ENCODE measurements at places on chromosomes 4 and X.

DNA sequence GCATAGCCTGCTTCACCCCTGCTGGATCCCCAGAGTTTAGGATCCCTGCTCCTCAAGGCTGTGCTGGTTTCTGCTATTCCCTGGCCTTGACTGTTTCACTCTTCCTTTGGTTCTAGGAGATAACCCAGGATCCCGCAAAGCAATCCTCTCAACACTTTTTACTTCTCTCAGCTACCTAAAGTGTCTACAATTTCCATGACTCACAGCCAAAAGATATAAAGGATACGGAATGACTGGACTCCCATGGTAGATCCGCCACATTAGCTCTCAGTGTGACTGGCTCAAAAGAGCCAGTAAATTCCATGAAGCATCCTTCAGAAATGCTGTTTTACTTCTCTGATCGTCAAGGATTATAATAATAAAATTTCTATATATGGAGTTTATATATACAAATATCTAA lies 66.3 kb upstream of the TMEM164 start:
- DNase-seq, result no peak

DNA sequence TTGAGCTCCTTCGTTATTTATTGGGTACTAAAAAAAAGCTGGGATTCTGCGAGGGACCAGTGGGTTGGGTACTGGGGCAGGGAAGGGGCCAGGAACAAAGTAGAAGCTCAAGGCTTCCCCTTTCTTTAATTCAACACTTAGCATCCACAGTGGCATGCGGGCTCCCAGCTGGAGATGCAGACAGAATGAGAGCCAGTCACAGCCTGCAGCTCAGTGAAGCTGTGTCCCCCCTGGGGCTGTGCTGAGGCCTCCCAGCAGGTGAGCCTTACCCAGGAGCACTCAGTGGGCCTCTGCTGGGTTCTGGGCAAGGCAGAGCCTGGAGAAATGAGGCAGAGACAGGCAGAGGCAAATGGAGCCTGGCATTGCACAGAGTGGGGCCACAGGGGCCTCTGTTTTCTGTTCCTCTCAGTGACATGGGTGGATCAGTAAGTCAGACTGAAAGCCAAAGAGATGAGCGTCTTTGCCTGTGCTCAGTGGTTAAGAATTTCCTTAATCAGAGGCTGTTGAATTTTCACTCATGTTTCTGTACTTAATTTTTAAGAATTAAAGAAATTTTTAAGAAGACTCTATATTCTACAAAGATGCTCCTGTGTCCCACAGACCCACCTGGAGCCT lies 181.4 kb upstream of the RBPJ start:
- no peak for DNase-seq

- no peak for DNase-seq
Measured at GRCh38 chr4:100128338-100128737, 61.9 kb downstream of the DDIT4L start.

GRCh38 chr4:73764513-73764912 lies 24.1 kb downstream of the CXCL8 start:
- no peak for DNase-seq

- DNase-seq, result no peak
Measured at GRCh38 chrX:68912113-68912512, 83.3 kb downstream of the EFNB1 start.

DNA sequence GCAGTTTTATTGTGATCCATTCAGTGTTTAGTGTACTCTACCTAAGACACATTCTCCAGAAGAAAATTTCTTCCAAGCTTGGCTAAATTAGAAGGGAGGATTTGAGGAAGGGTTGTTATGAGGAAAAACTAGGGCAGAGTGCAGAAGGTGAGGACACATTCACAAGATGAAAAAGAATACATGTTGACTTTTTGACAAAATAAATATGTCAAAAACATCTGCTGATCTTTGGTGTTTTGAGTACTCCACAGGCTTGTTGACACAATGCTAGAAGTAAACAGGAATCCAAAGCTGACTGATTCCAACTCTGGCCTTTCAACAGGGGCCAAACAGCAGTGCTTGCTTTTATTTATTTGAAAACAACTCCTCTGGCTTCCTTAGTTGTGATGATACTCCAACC lies 125.8 kb upstream of the SLC7A11 start:
- no peak for DNase-seq

GRCh38 chr4:174490451-174490961 lies 31.8 kb downstream of the HPGD start:
- peak; percentile 58 for DNase-seq

DNA sequence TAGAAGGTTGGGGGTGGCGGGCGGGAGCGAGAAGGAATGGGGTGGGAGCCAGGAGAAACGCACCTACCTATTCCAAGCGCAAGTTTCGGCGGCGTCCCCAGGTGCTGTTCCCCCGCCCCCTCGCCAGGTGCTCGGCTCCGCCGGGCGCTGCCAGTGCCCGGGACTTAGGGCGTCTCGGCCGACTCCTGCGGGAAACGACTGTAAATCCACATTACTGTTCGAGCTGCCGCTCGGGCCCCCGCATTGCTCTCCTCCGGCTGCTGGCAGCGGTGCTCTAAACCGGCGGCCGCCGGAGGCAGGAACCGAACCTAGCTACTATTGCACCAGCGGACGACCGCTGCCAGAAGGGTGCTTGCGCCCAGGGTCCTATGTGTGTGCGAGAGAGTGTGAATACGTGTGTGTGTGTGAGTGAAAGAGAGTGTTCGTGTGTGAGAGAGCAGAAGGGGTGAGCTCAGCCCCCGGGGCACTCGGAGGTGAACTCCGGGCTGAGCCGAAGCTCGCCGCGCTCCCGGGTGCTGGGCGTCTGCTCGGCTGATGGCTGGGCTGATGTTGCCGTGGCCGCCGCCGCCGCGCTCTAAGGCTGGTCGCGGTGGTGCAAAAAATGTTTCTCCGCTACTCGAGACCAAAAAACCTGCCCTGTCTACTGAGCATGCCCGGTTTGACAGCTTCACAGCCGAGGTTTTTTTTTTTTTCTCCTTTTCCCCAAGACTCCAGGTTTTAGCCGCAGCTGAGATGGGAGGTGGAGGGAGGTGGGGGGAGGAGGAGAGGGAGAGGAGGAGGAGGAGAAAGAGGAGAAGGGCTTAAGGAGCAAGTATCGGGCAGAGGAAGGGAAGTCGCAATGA lies 115.7 kb upstream of the TEX13C start:
- no peak for DNase-seq

GRCh38 chrX:97471071-97471470 lies 587.4 kb downstream of the RPA4 start:
- no peak for DNase-seq

- DNase-seq, result no peak
Measured at GRCh38 chr4:76195326-76195725, 18.3 kb downstream of the SCARB2 start.

- DNase-seq, result peak; percentile 68
Measured at GRCh38 chr4:74284053-74284452, 24.2 kb upstream of the EPGN start.

GRCh38 chr4:136383082-136383481 lies 1149.2 kb downstream of the PCDH18 start:
- DNase-seq, result no peak

GRCh38 chr4:169243825-169244609 lies 26.7 kb downstream of the SH3RF1 start:
- no peak for DNase-seq

GRCh38 chr4:636628-637159 lies 11.3 kb downstream of the PDE6B start:
- DNase-seq, result no peak

- no peak for DNase-seq
Measured at GRCh38 chr4:82839624-82840023, 41.0 kb upstream of the SCD5 start.

DNA sequence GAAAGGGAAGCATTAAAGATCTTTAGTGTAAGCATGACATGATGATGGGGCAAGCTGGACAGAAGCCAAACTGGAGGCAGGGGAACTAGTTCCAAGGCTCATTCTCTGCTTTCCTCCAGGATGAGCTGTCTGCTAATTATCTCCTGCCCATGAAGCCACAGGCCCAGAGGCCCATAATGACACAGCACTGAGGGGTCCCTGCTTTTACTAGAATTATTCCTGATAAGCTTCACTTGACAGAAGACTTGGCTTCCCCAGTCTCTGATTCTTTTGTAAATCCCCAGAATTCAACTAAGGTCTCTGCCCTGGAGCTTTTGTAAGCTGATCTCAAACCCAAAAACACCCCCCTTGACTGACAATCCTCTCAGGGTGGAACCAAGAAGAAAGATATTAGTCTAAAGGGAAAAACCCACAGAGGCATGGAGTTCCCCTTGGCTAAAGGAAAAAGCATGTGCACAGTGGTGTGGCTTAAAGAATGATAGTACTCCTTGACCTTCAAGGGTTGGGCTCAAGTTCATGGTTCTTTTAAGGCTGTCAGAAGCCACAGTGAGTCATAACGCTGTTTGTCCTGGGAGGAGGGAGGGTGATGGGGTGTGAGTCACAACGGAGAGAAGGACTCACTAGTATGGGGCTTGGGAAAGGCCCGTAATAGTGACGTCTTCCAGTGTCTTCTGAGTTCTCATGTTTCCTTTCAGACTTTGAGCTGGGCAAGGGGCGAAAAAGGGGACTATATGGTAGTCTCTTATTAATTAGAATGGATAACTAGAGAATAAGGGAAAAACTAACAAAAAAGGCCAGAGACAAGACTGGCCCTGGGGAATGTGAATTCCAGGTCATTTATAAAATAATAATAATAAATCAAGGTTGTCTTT lies 146.0 kb upstream of the CPEB2 start:
- DNase-seq, result peak; percentile 92

DNA sequence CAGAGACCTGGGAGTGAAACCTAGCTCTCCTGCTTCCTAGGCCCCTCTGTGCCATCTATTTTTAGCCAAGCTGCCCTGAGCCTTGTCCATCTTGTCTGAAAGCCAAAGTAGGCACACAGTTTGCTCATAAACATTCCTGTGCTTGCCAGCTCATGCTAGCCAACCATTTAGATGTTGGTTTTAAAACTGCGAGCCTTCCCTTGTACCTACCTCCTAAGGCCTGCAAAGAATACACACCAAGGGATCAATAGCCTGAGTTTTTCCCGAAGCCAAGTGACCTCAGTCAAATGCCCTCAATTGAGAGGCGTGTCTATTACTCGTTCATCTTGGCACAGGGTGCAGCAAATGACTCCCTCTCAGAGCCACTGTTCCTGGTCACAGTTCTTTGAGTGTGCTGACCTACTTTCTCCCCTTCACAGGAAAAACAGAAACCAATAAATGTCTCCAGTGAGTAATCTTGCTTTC lies 48.5 kb downstream of the ZCCHC12 start:
- DNase-seq, result no peak

DNA sequence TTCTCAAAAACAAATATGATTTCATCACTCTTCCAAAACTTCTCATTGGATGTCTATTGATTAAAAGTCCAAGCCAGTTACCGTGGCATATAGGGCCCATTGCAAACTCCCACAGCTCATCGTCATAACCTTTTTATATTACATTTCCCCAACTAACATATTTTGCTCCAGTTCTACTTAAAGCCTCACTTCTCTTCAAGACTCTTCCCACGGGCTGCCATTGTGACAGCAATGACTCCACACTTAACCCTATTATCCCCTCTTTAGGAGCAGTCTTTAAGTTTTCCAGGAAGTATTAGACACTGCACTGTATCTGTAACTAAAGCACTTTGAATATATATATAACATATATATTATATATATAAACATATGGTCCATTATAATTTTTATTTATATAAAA lies 44.5 kb downstream of the DTHD1 start:
- no peak for DNase-seq

DNA sequence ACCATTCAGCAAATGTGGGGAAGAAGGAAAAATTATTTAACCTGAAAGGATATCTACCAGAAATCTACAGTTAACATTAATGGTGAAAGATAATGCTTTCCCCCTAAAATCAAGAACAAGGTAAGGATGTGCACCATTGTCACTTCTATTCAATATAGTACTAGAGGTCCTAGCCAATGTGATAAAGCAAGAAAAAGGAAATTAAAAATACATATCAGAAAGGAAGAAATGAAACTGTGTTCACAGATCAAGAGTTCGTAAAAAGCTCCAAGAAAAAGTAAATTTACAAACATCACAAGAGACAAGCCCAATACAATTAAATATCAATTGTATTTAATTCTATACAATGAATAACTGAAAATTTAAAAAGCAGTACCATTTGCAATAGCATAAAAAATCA lies 57.6 kb downstream of the CNOT6L start:
- DNase-seq, result no peak

GRCh38 chrX:139936259-139936658 lies 3.4 kb upstream of the ATP11C start:
- no peak for DNase-seq

DNA sequence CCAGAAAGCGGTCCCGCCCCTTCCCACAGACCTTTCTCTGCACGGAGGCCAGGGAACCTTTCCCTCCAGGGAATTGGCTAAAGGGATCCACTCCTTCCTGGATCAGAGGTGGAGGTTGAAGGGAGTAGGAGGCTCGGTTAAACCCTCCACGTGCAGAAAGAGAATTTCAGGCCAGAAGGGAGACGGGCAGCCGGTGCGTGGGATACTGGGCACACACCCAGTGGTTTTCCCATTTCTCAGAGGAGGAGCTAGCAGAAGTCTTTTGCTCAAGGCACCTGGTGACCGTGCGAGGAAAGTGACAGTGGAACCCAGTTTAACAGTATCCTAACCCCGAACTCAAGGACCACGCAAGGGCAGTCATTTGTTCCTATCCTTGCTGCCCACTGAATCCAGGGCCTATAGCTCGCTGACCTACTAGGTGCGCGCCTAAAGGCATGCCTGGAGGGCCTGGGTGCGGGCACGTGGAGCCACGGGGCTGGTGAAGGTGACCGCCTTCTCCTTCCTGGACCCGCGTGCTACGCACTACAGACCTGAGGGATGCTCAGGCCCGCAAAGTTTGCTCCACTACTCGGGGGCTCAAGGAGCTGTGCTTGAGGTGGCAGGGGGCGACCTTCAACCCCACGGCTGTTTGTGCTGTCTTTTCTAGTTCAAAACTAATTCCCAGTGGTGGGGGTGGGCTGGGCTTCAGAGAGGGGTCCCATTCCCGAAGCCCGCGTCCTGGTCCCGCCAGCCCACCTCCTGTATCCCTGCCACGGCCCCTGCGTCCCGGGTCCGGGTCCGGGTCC lies 587 bp upstream of the AFF2 start:
- no peak for DNase-seq

- DNase-seq, result no peak
Measured at GRCh38 chr4:189445613-189446012, 495.1 kb upstream of the FRG1 start.

DNA sequence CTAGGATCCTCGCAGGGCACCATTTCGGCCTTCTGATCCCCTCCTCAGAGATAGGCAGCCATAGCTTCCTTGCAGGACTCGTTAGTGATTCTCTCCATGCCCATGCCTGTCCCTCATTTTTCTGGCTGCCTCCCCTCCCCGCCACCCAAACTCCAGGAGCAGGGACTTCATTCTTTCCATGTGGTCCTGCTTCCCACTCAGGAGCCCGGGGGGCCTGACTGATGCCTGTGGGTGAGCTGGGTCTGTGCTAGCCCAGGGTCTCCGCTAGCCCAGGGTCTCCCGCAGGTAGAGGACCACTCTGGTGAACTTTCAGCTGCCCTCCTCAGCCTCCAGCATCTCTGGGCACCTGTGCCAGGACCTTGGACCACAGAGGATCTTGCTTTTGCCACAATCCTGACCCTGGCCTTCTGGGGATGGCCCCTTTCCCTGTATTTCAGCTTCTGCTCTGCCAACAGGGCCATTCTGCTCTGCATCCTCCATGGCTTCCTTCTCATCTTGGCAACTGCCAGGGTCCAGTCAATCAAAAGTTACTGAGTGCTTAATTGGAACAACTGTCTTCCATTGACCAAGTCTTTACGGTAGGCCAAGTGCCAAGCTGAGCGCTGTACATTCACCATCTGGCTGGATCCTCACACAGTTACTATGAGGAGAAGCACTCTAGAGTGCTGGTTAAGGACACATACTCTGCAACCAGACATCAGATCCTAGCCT lies 152.2 kb downstream of the EFNB1 start:
- no peak for DNase-seq

All from HS-5 (cell line).